A172 (cell line): ENCODE measurements at places on chromosomes 6 and 20. TPM values are rescaled to one million over a fixed set of nuclear protein-coding genes. Genes with fewer than 3 reads are reported as not detected.

DNA sequence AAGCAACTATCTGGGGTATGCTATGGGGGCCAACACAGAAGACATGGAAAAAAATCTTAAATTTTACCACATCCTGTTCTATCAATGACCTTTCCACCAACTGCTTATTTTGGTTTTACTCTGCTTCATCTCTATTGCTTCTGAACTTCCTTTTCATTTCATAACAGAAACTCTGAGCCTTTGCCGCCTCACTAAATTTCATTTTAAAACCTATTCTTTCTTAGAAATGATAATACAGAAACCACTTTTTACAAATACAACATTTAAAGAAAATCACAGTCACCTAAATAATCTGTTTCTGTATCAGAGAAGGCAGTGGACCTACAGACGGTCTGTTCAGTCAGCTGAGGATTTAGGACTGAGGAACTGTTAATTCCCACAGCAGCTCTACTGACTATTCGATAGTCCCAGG lies 117.5 kb downstream of the KCNQ5 start:
- DNase-seq, result no peak

DNA sequence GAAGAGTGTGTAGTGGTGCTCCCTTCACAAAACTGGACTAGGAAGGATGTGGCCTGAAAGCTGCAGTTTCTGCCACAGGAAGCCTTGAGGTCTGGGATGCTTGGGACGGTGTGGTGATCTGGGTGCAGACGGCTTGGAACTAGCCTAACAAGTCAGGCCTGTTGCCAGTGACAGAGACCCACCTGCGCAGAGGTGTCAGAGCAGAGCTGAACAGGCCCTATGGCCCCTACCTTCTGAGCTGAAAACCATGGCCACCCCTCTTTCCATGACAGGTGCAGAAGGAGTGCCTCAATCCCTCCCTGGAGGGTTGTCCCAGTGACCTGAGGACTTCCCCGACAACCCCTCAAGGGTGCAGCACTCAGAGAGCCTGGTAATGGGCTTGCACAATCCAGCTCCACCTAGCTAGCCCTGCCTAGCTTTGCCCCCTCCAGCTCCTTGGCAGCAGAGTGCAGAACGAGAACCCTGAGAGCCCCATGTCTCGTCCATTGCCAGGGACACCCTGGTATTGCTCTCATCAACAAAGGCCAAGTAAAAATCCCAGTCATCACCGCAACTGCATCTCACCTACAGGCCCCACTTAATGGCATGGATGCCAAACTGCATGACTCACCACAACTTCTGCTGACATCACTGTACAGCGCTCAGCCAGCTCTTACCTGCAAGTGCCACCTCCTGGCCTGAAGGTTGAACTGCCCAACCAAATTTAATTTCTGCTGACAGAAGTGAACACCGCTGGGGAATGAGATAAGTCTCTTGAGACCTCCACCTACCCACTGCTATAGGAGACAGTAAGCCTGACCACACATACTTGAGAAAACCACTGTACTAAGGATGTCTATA lies 563.1 kb downstream of the TFAP2A start:
- DNase-seq, result peak; percentile 69

DNA sequence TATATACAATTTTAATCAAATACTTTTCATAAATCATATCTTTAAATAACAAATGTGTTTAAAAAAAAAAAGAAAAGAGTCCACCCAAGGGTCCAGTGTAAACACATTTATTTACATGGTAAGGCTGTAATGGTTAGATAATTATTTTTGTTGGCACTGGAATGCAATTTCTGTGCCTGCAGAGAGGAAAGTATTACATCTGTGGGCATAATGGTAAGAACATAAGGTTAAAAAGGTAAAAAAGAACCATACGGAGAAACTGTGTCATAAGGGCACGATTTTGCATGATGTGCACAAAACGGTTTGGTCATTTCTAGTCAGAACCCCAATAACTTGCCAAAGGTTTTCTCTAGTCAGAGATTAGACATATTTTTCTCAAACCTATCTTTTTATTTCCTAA lies 54.3 kb downstream of the RWDD2A start:
- DNase-seq, result no peak

DNA sequence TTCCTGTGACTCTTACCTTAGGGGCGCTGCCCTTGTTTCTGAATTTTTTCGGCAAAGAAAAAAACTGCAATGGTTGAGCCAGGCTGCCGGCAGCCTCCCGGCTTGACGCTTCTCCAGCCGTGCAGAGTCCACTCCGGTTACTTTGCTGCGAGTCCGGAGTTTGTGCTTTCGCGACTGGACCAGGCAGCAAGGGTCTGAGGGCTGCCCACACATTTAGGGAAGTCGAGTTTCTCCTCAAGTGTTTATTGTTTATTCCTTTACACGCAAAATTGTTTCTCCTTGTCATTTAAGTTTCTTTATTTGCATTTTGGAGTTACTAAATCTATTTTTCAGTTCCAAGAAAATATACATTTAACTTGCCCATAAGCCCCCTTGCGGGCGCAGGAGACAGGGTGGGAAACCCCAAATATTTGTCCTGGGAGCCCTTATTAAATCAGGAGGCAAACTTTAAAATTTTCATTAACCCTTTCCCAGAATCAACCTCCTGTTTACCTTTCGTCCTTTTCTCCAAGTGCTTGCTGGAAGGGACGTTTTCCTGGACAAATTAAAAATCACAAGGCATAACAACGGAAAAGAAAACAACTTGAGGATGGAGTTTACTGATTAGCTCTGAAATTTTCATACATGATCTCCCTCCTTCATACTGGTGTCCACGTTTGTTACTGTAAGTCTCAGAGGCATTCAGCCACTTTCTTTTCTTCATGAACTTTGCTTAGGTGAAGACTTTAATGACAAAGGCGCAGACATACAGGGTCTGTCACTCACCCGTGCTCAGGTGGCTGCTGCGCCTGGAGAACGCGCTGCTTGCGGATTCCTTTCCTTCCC lies 1.7 kb upstream of the PDE10A start:
- no peak for DNase-seq

GRCh38 chr6:40543776-40544175 lies 43.4 kb downstream of the LRFN2 start:
- DNase-seq, result peak; percentile 4

DNA sequence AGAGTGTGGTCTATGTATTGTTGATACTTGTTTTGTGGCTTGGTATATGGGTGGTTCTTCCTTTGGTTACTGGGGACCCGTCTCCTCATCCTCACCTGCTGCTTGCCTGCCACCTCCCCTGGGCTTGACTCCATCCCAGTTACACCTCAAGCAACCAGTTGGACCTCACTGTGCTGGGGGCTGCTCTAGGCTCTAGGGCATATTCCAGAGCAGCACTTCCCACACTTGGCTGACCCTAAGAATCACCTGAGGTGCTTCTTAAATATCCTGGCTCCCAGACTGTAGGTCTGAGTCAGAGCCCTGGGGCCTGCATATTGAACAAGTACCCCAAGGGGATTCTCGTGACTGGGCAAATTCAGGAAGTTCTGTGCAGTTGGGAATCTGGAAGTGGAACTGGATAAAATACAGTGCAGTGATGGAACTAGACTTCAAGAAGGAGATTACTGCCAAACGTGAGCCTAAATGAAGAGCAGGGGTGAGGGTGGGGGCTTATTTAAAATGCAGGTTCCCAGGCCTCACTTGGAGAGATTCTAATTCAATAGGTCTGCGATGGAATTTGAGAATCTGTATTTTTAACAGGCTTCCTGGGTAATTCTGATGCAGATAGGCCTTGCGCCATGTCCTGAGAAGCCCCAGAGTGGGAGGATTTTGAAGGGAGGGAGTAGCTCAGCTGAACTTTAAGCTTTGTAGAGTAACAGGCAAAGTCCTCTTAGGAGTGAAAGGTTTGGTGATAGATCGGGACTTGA lies 7.6 kb downstream of the SPATS1 start:
- DNase-seq, result no peak

- peak; percentile 63 for DNase-seq
Observed at GRCh38 chr6:16409531-16410441, 171.4 kb downstream of the GMPR start.

DNA sequence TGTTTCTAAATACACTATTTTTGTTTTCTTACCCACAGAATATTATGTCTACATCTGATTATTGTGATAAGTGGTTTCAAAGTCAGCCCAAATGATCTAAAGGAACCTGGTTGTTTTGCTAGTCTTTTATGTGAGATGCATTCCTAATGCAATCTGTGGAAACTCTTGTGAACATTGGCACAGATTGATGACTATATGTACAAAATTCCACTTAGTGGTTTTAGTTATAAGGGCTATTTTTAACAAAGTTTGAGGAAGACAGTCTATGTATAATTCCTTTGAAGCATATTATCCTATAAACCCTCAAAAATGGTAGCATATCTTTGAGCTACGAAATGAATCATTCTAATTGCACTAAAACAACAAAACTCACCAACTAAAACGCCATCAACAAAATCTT lies 140.9 kb downstream of the GRIK2 start:
- DNase-seq, result no peak

DNA sequence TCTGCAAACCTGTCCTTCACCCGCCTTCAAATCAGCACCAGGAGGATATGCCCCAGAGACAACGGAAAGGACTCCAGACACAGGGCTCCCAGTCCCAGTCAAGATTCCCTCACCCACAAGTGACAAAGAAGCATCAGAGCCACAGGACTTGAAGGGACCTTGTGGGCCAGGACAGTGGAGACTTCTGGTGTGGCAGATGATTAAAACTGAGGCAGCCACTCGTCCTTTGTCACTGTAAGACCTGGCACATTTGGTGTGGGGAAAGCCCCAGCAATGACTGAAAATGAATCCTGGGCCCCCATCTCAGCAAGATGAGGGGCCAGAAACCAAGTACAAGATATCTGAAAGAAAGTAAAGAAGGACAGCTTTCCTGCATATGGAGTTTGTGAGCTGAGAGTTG lies 15.6 kb upstream of the GMPR start:
- no peak for DNase-seq

DNA sequence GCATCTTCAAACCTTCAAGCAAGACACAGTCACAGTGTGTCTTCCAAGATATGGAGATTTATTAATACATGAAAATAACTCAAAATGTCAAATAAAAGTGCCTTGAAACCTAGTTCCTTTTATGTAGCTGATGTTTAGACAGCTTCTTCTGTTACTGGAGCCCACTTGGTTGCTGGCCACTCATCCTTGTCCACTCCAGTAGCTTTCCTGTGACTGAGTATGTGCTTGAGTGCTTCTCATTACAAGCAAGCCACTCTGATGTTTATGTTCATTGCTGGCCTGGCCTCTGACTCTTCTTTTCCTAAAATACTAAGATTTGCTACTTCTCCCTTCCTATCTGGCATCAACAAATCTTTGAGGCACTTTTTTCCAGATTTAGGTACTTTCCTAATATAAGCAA lies 545.2 kb upstream of the MAN1A1 start:
- no peak for DNase-seq

DNA sequence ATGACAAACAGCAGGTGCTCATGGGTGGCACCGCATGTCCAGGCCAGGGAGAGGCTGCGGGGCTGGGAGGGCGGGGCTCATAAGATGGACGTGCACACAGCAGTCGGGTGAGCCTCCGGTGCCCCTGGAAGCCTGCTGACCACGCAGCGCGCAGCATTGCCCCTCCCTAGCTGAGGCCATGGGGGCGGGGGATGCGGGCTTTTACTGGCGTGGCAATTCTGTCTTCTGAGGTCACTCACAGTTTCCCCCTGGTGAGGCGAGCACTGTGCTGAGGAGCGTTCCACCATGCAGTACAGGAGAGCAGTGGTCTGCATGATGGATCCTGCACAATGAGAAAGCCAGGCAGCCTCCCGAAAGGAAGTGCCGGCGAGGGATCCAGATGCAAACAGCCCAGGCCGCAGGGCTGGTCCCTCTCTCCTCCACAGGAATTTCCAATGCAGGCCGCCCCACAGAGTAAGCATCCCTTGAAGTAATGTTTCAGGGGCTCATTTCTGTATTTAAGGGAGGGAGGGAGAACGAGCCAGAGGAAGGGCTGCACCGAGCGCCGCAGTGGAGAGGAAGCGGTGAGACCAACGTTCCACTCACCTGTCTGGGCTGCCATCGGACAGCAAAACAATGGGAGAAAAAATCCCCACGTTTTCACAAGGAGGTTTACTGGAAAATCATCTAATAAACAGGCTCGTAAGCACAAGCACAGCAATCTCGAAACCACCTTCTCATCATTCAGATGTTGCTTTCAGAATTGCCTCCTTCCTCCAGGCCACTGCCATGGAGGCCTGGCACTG lies 56.0 kb downstream of the IRF4 start:
- DNase-seq, result no peak

DNA sequence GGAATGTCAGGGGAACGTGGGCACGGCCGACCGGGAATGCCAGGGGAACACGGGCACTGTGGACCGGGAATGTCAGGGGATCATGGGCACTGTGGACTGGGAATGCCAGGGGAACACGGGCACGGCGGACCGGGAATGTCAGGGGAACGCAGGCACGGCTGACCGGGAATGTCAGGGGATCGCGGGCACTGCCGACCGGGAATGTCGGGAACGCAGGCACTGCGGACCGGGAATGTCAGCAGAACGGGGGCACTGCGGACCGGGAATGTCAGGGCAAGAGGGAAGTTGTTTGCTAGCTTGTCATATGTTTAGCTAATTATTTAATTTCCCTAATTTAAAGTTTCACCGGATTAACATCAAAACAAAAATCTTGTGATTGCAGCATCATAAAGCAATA lies 37.4 kb upstream of the BHLHE23 start:
- no peak for DNase-seq

GRCh38 chr6:157600807-157601206 lies 219.8 kb downstream of the ZDHHC14 start:
- no peak for DNase-seq

- no peak for DNase-seq
Observed at GRCh38 chr6:34028691-34029360, 117.1 kb downstream of the GRM4 start.

DNA sequence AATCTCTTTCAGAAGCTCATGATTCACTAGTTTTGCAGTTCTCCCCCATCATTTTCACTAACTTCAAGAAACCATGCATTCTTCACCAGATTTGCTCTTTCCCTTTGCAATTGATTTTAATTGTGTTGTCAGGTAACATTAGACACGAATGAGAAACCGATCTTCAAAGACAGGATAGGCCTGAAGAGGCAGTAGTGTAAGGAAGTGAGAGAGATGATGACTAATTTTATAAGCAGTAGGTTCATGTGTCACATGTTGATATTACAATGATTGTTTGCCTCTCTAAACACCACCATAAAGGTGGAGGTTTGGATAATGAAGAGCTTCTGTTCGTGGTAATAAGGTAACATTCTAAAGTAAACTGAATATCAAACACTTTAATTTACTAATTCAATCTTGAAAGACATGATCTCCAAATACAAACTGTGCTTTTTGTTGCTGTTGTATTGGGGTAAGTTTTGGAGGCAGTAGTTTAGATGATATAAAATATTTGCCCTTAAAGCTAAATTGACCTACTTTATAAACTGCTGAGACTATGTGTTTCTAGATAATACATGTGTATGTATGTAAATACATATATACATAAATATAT lies 207.2 kb downstream of the PHACTR1 start:
- DNase-seq, result no peak

Gene TSBP1
- total RNA-seq, result not detected in 2 replicates

Gene MRAP2
- 0.86 and 1.1 TPM in 2 replicates for total RNA-seq

Gene SIRPD
- total RNA-seq, result not detected in 2 replicates

Gene KCTD20
- 93.6 and 99.3 TPM in 2 replicates for total RNA-seq

Gene CTSA
- total RNA-seq, result 114 and 142 TPM in 2 replicates

Gene HLA-DQB1
- not detected in 2 replicates for total RNA-seq
